ENCODE measurements at places on chromosomes 3 and 15.

- no peak for DNase-seq
Observed at GRCh38 chr3:16795581-16795980, 89.2 kb upstream of the PLCL2 start.

GRCh38 chr3:111692593-111693552, 97.7 kb upstream of the ZBED2 start:
- no peak for DNase-seq

- peak; percentile 43 for DNase-seq
Observed at GRCh38 chr15:92009162-92009561, 155.7 kb downstream of the SLCO3A1 start.

DNA sequence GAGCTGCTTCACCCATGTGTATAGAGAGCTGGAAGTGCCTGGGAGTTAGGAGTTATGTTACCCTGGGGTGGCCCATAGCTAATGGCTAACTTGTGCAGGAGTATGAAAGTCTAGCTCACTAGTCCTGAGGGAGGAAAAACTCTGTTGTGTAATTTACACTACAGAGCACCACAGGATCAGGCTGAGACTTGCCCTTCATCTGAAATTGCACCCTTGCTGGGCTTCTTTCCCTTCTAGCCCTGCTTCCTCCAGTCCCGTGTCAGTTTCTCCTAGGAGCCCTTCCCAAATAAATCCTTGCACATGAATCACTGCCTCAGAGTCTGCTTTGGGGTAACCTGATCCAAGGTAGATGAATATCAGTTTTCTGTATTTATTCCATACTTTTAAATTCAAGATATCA, 40.0 kb downstream of the CTXND1 start:
- DNase-seq, result no peak

- no peak for DNase-seq
Observed at GRCh38 chr3:123535580-123535979, 49.3 kb downstream of the HACD2 start.

DNA sequence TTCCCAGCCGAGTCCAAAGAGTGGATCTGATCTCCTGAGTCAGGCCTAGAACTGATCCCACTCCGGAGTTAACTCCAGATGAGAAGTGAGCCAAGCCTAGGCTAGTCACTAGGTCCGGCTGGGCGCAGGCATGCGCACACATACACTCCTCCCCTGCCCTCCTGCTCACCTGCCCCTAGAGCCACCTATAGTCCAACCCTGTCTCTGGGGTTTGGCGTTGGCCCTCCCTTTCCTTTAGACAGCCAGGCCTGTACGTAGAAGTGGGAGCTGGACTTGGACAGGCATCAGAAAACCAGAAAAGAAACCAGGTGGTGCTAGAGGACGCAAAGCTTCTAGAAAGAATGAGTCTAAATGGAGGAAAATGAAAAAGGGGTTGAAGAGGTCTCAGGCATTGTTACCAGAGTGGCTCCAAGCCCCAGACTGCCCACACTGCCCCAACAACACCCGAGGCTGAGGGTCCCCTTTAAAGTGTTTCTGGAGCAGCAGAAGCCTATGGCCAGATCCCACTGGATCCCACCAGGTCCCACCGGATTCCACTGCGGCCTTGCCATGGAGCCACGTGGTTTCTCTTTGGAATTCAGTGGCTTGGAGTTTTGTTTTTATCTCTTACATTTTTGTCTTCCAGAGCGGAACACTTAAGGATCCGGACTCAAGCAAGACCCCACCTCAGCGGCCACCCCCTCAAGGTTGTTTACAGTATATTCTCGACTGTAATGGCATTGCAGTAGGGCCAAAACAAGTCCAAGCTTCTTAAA, 24.2 kb upstream of the TIMP4 start:
- DNase-seq, result no peak

DNA sequence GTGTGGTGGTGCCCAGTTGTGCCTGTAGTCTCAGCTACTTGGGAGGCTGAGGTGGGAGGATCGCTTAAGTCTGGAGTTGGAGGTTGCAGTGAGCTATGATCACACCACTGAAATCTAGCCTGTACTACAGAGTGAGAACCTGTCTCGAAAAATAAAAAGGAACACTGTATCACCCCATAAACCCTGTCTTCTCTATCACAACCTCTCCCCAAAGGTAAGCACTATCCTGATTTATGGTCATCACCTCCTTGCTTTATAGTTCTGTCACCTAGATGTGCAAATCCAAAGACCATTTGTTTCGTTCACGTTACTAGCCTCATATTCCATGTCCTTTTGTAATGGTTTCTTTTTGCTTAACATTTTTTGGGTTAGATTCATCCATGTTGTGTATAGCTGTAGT, 50.0 kb upstream of the GCNT3 start:
- DNase-seq, result no peak

DNA sequence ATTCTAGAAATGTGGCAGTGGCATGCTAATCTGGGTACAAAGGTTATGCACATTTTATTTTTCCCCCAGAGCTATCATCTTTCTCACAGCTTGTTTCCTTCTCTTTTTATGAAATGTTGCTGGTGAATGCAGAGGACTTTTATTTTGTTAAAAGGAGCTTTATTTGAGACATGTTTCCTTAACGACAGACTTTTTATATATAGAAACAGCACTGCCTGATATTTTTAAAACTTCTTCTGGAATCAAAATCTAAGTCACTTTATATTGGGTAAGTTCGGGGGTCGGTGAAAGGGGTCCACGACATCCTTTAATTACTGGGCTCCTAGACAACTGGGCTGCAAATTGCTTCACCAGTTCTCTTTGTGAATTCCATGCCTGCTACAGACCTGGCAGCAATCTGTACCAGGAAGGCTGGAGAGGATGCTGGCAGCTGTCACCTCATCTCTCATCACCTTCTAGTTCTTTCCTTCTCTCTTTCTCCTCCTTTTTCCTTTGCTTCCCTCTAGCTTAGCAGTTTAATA, 464.7 kb downstream of the PDCD6IP start:
- no peak for DNase-seq

GRCh38 chr3:169192643-169193042, 470.9 kb downstream of the MECOM start:
- no peak for DNase-seq

GRCh38 chr3:71219744-71220638, 363.5 kb downstream of the FOXP1 start:
- peak; percentile 73 for DNase-seq

DNA sequence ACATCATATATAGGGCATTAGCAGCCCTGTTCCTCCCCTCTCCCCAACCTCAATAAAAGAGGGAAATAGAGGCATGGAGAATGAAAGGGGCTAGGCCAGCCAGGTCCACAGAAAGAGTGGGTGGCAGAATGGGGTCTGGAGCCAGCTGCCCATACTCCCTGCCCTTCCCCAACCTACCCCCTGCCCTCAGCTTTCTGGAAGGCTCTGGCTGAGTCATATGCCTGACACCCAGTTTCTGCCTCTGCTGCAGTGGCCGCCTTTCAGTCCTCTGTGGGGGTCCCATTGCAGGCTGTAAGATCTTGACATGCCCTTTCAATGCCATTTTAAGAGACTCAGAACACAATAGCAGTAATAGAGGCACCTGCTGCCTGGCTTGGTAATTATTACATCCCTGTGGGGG, 95.7 kb downstream of the LINGO1 start:
- no peak for DNase-seq
